Naive thymus-derived CD8-positive, alpha-beta T cell (primary cell): ENCODE measurements at places on chromosomes 2 and 18. TPM values are rescaled to one million over a fixed set of nuclear protein-coding genes. Genes with fewer than 3 reads are reported as not detected.

TMEM198 gene
- total RNA-seq = 0.49 TPM

CNDP1 gene
- not detected for total RNA-seq

TMEM247 gene
- total RNA-seq = not detected

APLF gene
- 9.7 TPM for total RNA-seq

GRCh38 chr2:28991460-28991859 is 10.4 kb downstream of the TOGARAM2 start:
- no peak overlapping the region for H3K27ac ChIP-seq
- no peaks in the 10 kb centered on the region for H3K27me3 ChIP-seq
- H3K4me3 ChIP-seq = no peak overlapping the region
- no peak for DNase-seq

DNA sequence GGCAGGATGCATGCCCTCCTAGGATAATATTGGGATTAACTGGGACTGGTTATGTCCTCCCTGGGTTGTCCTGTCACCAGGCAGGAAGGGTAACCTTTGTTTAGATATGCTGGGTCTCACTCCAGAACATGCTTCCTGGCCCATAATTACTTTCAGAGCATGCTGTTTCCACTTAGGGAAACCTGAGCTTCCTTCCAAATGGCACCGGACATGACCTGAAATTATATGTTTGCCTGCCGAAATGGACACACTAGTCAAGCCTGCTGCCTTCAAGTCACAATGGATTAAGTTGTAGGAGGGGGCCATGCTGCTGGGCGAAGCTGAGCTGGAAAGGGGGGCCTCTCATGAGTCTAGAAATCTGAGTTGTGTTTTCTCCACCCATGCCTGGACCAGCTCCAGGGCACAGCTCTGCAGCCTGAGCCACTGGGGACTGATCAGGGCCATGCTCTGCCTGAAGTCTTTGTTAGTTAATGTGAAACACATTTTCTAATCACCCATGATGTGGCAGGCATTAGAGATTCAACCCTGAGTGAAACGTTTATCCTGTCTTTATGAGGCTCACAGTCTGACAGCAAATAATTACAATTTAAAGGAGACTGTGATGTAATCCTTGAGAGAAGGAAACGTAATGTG is 273.3 kb downstream of the TNS1 start:
- H3K27me3 ChIP-seq = no peaks in the 10 kb centered on the region
- peaks cover 12% of the 10 kb centered on the region for H3K4me1 ChIP-seq
- DNase-seq = no peak
- no peak overlapping the region for H3K4me3 ChIP-seq
- H3K36me3 ChIP-seq = no peaks in the 10 kb centered on the region

GRCh38 chr18:76524900-76525698 is 30.1 kb upstream of the ZNF516 start:
- peaks cover 33% of the 10 kb centered on the region for H3K27me3 ChIP-seq
- no peak overlapping the region for H3K27ac ChIP-seq
- peaks cover 12% of the 10 kb centered on the region for H3K4me1 ChIP-seq

GRCh38 chr2:241796209-241796608 is 12.8 kb upstream of the NEU4 start:
- H3K36me3 ChIP-seq = no peaks in the 10 kb centered on the region
- peaks cover 3% of the 10 kb centered on the region for H3K27me3 ChIP-seq
- no peak for DNase-seq
- no peak overlapping the region for H3K4me3 ChIP-seq

DNA sequence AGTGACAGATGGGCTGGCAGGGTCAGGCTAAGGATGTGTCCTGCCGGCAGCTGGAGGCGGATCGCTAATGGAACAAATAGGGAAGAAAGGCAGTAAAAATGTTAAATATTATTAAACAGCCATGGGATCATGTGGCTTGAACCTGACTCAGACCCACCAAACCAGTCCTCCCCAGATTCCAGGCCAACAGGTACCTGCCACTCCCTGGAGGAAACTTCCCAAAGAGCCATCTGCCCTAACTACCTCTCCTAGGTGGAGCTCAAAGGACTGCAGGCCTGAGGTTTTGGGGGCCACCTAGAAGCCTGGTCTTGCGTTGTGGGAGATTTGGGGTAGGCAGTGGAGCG is 34.3 kb downstream of the CIB4 start:
- H3K27me3 ChIP-seq = peaks cover 9% of the 10 kb centered on the region

DNA sequence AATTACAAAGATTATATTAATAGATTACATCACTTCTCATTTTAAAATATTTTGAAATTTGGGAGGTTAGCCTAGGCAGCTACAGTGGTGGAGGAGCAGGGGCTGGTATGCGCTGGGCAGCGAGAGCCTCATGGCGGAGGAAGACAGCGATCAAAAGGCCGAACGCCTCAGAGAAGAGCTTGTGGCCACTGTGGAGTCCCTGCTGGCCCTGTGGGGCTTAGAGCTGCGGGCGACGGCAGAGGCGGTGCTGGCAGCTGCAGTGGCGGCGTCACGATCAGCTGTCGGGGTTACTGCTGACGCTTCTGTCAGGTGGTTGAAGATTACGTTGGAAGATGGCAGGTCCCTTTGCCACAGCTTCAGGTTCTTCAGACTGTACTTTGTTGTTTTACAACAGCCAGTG is 87.4 kb downstream of the ROCK2 start:
- peaks cover 16% of the 10 kb centered on the region for H3K36me3 ChIP-seq
- no peak overlapping the region for H3K4me3 ChIP-seq
- H3K4me1 ChIP-seq = no peaks in the 10 kb centered on the region
- H3K27me3 ChIP-seq = no peaks in the 10 kb centered on the region
- DNase-seq = no peak

DNA sequence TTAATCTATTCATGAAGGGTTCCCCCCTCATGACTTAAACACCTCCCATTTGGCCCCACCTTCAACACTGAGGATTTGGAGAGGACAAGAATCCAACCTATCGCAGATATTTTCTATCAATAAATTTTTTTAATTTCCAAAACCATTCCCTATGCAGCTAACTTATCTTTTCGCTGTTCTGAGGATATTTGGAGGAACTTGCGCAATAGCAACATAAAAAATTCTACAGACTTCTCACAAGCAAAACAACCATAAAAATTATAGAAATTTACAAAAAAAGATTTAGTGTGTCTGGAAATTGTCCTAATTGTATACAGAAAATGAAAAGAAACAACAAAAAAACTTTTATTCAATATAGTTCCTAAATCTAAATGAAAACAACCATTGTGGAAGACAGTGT is 1472.7 kb upstream of the ZEB2 start:
- DNase-seq = no peak
- no peaks in the 10 kb centered on the region for H3K27me3 ChIP-seq
- H3K27ac ChIP-seq = no peak overlapping the region
- no peak overlapping the region for H3K4me3 ChIP-seq
- H3K4me1 ChIP-seq = no peaks in the 10 kb centered on the region

DNA sequence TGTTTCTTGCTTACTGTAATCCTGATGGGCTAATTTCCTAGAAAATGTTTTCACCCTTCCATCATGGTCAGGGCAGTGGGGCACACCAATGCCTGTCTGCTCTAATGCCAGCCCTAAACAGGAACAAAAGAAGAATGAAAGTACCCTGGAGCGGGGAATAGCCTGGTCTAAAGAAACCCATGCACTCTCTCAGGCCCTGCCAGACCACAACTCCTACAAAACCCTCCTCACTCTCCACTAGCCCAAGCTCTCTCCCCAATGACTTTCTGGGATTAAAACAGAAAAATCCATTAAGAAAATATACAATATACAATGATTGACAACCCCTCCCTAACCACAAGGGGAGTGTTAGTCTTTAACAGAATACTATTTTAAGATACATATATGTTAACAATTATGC is 67.6 kb downstream of the AAK1 start:
- no peak for DNase-seq
- H3K27me3 ChIP-seq = no peaks in the 10 kb centered on the region
- H3K4me3 ChIP-seq = no peak overlapping the region
- peaks cover 93% of the 10 kb centered on the region for H3K4me1 ChIP-seq

DNA sequence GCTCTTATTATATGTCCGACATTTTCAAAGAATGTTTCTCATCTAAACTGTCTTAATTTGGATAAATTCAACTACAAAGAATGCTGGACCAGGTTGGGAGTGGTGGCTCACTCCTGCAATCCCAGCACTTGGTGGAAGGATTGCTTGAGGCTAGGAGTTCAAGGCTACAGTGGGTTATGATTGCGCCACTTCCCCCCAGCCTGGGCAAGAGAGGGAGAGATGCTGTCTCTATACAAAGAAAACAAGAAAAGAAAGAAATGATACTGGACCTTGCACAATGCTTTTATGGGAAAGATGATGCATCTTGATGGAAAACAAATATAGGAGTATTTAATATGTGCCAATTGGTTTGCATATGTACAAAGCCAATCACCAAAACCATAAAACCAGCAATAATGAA is 296.7 kb downstream of the LPIN1 start:
- H3K4me3 ChIP-seq = no peak overlapping the region
- H3K4me1 ChIP-seq = peaks cover 28% of the 10 kb centered on the region
- H3K27ac ChIP-seq = peak overlapping the region; percentile 57
- no peaks in the 10 kb centered on the region for H3K27me3 ChIP-seq

GRCh38 chr2:125371867-125372266 is 1284.1 kb upstream of the GYPC start:
- H3K36me3 ChIP-seq = no peaks in the 10 kb centered on the region
- no peaks in the 10 kb centered on the region for H3K4me1 ChIP-seq
- no peaks in the 10 kb centered on the region for H3K27me3 ChIP-seq
- H3K4me3 ChIP-seq = no peak overlapping the region
- no peak for DNase-seq
- no peak overlapping the region for H3K27ac ChIP-seq
